ENCODE measurements at places on chromosomes 2 and 18.

DNA sequence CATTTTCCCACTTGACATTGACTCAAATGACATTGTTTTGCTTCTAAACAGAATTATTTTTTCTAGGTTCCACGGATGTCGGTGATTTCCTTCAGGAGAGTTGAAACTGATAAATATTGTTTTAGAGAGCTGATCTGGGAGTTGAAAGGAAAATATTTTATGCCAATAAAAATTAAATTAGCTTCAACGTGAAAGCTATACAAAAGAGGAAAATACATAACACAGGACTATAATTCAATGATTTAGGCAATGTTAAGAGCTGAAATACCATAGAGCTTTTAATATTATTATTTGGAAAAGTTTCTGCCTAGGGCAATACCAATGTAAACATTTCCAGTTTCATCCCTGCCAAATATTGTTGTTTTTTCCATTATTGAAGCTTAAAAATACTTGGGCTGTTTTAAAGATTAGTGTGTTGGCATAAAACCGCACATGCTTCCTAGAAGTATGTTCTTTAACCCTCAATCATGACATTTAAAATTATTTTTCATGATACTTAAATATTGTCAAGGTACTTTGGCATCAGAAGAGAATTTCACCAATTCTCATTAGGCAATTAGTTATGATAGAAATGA is 18.6 kb upstream of the PDE1A start:
- no peak for DNase-seq

GRCh38 chr2:202436626-202437025 is 60.5 kb downstream of the BMPR2 start:
- no peak for DNase-seq

DNA sequence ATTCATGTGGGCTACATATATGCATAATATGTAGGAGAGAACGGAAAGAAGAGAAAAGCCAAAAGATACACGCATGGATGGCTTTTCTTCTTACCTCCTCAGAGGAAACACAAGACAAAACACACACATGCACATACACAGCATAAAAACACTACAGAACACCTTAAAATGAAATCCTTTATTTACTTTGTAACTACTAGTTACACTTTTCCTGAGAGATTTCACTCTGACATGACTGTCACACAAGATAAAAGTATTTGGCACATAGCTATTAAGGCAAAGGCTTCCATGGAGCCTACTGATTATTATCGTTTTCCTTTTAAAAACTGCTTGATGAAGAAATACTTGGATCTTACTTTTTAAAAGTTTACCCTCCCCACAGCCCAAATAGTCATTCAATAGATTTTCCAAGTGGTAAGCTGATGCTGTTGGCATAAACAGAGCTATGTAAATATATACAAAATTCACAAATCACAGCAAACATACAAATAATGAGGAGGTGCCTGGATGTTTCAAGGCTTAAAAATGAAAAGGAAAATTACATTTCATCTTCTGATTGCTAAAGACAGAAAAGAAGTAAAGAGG is 8.6 kb downstream of the ZEB2 start:
- DNase-seq: no peak

- no peak for DNase-seq
These were observed 19.3 kb upstream of the CSRNP3 start for GRCh38 chr2:165450156-165450555.

- no peak for DNase-seq
These were observed 6.4 kb downstream of the SALL3 start for GRCh38 chr18:78986018-78986481.

GRCh38 chr2:175824243-175824642 is 177.8 kb downstream of the LNPK start:
- DNase-seq: no peak

DNA sequence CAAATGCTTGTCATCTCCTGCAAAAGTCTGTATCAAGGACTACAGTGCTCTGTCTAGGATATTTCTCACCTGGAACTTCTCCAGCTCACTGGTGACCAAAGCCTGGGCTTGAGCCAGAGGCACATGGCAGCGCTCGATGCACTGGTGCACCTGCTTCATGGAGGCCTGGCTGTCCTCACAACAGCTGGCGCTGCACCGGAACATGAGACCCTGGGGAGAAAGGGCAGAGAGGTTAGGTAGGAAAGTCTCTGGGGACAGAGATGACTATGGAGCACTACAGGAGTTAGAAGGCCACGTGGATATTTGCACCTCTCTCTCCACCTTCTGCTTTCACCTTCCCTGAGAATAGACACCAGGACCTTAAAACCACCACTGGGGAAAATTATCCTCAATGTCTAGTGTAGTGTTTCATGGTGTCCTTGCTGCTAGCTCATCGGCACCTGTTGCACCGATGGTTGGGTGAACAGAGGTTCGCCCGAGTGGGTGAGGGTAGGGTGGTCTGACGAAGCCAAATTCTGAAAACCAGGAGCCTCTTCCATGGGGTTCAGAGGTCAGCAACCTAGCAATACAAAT is 1.0 kb downstream of the FAM136A start:
- DNase-seq: peak; percentile 27

DNA sequence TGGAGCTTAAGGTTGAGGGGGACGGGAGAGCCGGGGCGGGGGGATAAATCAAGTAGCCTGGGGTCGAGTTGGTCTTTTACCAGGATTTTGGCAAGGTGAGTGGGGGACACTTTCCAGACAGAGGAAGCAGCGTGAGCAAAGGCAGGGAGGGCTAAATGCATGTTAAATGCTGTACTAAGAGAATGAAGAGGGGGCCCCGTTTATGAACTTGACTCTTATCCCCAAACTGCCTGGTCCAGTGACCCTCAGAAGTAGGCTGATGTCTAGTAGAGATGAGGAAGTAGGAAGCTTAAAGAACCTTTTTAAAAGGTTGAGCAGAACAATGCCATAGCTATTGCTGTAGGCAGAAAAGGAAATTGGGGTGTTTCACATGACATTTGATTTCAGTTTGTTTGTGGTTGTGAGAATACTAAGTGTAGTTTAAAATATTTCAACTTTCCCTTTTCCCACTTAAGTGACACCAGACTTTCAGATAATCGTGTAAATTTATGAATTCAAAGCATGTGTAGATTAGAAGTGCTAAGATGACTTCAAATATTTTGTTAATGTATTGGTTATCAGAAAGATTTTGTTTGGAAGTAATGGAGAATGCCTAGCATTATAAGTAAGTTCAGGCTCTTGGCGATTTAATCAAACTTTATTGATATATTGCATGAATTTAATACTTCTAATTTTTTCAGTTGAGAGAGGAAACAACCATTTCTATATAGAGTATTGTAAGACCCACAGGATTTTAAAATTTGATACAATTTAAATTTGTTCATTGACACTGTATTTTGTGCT is 1.8 kb downstream of the REL start:
- DNase-seq: no peak

- DNase-seq: no peak
These were observed 14.5 kb downstream of the IL1R2 start for GRCh38 chr2:102005989-102006885.

- no peak for DNase-seq
These were observed 29.4 kb upstream of the ARL5A start for GRCh38 chr2:151857650-151858049.

DNA sequence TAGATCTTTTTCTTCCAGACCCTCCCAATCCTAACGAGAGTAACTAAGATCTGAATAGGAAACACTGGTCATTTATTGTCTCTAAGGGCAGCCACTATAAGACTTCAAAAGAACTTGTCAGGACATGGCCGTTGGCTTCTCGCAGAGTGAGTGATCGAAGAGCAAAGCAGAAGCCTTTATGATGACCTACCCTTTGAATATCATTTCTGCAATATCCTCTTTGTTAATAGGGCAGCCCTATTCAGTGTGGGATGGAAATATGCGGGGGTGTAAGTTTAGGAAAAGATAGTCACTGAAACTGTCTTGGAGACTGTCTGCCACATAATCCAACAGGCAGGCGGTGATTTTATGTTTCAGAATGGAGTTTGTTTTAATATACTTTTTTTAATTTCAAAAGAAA is 70.9 kb downstream of the FBXO36 start:
- no peak for DNase-seq

DNA sequence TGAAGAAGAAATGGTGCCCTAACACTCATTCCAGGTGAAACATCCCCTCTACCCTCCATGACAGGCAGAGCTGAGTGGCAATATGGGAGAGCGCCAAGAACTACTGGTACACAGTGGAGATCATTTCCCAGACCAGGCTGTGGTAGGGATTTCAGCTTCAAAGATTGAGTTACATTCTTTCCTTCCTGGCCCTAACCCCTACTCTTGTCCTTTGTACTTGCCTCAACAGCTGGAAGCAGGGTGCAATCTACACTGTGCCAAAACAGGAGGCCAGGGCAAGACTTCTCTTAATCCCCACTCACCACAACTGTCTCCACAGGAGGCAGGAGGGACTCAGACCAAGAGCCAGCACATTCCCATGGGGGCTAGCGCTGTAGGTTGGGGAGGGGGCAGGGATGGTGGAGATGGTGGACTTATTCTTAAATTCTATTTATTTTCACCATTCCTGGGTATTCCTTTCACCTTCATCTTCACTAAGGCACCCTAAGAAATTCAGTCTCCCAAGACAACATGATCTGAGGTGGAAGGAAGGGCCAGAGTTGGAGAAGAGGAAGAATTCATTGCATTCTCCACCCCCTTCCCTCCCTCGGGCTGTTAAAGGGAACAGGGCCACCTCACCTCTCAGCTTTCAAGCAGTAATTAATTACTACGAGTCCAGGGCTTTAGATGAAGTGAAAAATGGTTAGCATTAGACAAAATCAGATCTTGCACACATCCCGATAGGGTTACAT is 65.9 kb downstream of the AAK1 start:
- peak; percentile 79 for DNase-seq

- no peak for DNase-seq
These were observed 402.8 kb downstream of the TXNL1 start for GRCh38 chr18:56235481-56236013.

GRCh38 chr2:215397632-215398341 is 38.1 kb downstream of the FN1 start:
- DNase-seq: no peak

GRCh38 chr2:48719480-48720177 is 35.9 kb downstream of the LHCGR start:
- no peak for DNase-seq

DNA sequence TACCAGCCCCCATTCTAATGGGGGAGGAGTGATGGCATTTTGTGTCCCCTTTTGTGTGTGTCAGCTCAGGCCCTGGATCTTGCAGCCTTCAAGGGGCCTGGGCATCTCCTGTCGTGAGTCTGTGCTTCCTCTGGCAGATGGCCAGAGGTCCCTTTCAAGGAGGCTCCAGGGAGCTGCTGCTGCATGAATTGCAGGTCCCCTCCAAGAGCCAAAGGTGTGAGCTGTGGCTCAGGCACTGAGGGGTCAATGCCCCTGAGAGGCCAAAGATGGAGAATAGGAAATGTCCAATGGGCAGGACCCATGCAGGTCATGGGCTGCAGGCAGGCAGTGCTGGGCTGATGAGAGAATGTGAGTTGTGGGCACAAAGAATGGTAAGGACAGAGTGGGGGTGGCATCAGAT is 10.4 kb downstream of the MAB21L4 start:
- peak; percentile 4 for DNase-seq

DNA sequence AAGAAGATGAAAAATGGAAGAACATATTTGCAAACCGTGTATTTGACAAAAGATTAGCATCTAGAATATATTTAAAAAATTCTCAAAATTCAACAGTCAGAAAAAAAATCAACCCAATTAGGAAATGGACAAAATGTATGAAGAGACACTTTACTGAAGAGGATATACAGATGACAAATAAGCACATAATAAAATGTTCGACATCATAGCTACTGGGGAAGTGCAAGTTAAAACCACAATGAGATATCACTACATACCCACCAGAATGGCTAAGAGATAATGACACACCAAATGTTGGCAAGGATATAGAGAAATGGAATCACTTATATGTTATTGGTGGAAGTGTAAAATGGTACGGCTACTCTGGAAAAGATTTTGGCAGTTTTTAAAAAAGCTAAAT is 11.7 kb upstream of the NUP35 start:
- DNase-seq: no peak

- no peak for DNase-seq
These were observed 94.5 kb upstream of the FN1 start for GRCh38 chr2:215530191-215530968.

DNA sequence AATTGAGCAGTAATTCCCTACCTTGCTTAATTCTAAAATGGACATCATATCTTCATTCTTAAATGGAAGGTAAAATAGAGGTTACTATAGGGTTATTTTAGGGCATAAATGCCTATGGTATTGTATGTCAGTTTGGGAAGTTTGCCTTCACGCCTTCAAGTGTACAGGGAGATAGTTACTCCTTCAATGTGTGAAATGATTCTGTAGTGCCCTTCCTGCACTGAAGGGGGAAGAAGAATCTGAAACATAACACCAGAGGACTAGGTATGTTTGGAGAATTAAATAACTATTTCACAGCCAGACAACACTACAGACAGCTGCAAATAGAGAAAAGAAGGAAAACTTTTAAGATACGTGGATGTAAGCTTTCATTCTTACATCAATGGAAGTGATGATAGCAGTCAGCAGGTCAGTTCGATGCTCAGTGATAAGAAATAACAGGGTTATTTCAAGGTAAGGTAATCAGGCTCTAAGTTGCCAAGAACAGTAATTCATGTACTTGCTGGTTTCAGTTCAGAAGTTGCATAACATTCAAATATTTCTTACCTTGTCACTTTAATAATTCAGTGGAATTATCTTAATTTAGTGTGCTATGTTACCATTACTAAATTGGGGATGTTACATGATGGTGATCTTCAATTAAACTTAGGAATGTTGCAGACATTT is 4.0 kb downstream of the PKP4 start:
- DNase-seq: no peak

DNA sequence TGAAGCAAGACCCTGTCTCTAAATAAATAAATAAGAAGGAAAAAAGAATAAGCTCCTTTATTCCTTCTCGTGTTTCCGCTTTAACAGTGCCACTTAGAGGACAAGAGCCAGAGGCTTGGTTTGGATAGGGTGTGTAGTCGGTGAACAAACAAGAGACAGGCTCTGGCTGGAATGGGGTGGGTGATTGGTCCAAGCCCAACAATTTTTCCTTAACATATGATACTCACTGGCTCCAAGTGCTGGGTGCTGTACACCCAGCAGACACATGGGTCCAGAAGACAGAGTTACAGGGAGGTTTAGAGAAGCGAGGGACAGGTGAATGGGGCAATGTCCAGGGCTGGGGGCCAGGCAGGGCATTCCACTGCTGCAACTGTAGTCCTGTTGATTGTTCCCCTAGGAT is 77.8 kb downstream of the NCAPH start:
- peak; percentile 76 for DNase-seq

- DNase-seq: no peak
These were observed 1526.9 kb upstream of the ACVR2A start for GRCh38 chr2:146317959-146318358.

DNA sequence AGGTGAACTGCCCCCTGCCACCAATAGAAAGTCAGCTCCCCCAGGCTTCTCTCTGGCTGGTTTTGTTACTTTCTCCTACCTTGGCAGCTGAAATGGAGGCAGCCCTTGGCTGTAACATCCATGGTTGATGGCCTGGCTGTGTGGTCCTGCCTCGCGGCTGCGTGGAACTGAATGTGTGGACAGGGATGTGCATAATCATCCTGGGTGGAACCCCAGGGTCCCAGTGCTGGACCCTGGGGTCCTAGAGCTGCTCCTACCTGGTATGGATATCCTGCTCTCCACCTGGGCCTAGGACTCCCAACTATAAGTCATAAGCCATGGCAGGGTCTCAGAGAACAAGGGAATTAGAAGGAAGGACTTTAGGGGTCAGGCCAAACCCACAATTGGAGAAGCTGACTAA is 93.5 kb downstream of the CAPN13 start:
- DNase-seq: no peak

GRCh38 chr2:196112418-196113034 is 43.9 kb upstream of the DNAH7 start:
- DNase-seq: no peak

Data from gastrocnemius medialis (tissue), 4 donors.